Activated CD8-positive, alpha-beta memory T cell treated with anti-CD3 and anti-CD28 coated beads, Interleukin-2, amount 50 U/mL, for 4 hours (primary cell): ENCODE measurements at places on chromosomes 6 and 20.

DNA sequence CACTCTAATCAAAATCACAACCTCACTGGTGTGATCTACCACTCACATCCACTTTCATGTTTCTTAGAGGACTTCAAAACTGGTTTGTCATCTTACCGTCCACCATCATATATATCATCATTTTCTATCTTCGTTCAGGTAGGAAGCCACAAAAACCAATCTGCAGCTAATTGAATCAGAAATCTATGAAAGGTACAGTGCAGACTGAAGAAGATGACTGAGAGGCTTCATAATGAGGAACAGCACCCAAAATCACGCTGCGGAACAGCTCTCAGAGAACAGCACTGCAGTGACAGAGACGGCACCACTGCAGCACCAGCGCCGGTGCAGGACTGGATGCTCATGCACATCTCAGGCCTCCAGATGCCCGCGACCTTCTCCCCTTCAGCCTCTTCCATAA lies 13.0 kb downstream of the GMDS start:
- DNase-seq, result no peak

DNA sequence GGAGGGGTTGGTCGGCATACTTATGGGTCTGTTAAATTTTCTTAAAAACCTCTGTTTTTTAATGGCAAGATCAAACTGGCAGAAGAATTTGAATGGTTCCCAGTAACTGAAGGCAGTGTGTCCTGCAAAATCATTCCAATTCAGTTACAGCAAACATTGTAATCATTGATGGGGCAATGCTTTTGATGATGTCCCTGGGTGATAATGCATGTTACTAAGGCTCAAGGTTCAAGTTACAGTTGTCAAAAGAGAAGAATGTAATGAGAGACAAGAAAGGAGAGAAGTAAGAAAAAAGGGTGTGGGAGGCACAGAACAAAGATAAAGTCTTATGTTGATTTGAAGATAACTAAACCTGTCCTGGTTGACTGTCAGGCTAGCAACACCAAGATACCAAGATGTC lies 54.9 kb downstream of the CEP162 start:
- DNase-seq, result no peak

- no peak for DNase-seq
Observed at GRCh38 chr6:137259349-137259748, 40.2 kb upstream of the IFNGR1 start.

GRCh38 chr20:4708856-4709255 lies 12.9 kb upstream of the PRND start:
- DNase-seq, result no peak

DNA sequence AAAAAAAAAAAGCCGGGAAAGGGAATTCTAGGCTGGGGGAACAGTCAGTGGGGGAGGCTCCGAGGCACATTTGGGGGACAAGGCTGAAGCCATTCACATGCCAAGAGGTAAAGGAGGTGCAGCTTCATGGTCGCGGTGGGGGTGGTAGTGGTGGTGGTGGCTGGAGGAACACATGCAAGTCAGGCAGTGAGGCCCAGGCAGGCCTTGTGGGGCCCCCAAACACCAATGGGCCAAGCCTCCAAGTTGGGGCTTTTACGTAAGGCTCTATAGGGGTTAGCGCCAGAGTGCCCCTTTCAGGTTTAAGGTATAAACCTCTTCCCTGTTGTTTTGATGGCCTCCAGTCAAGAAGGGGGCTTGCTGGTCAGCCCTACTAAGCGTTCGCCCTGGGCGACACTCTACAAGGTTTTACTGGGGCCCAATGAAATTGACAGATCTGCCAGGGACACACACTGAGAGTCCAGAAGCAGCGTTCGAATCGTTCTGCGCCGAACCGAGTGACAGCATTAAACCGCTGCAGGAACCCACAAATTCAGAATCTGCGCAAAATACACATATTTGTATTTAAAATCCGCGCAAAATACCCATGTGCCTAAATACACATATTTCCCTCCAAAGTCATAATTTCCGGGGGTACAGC lies 818 bp upstream of the AP5S1 start:
- DNase-seq, result no peak

- no peak for DNase-seq
Observed at GRCh38 chr6:25637960-25638434, 14.0 kb upstream of the SCGN start.

GRCh38 chr6:17156966-17157365 lies 55.1 kb downstream of the STMND1 start:
- no peak for DNase-seq

DNA sequence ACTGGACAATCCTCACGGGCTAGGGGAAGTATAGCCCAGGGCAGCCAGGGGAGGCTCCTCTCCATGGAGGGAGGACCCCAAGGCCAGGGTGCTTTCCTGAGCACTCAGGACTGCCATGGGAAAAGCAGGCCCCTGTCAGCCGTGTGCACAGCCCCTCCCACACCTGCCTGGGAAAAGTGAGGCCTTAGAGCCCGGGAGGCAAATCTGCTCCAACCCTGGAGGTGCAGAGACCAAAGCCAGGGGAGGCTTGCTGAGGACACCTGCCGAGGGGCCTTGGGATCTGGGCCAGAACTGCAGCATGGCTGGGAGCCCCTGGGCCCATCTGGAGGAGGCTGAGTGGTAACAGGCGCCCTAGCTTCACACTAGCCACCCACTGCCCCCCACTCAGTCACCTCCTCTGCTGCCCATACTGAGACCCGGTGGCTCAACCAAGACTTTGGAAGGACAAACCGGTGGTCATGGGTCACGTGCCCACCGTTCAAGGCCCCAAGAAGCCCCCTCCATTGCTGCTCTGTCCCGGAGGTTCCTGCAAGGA lies 55.2 kb downstream of the YTHDF1 start:
- no peak for DNase-seq
